ENCODE measurements at places on chromosomes 11 and 22. TPM values are rescaled to one million over a fixed set of nuclear protein-coding genes. Genes with fewer than 3 reads are reported as not detected.

Gene MIEF1
- 27.3 TPM for total RNA-seq

Gene TLCD5
- 8.0 TPM for total RNA-seq

Gene TSKU
- total RNA-seq: 202 TPM

Gene LDHAL6A
- not detected for total RNA-seq

All from A549 treated with CpdA at 1 μM for 4 hours (cell line).